Neural cell (in vitro differentiated cells): ENCODE measurements at places on chromosomes 5 and 9. TPM values are rescaled to one million over a fixed set of nuclear protein-coding genes. Genes with fewer than 3 reads are reported as not detected.

CDX1 gene
- not detected in 2 replicates for polyA plus RNA-seq

SUSD3 gene
- polyA plus RNA-seq: not detected in 2 replicates

DMRT2 gene
- polyA plus RNA-seq: 0.20 and 0.50 TPM in 2 replicates

HSPB3 gene
- polyA plus RNA-seq: not detected in 2 replicates

TPRN gene
- polyA plus RNA-seq: 8.1 TPM in 2 replicates

KDM4C gene
- polyA plus RNA-seq: 20.7 and 21.1 TPM in 2 replicates

AJM1 gene
- polyA plus RNA-seq: 1.5 TPM in 2 replicates

ADGRV1 gene
- 3.3 and 3.7 TPM in 2 replicates for polyA plus RNA-seq

PAEP gene
- polyA plus RNA-seq: not detected in 2 replicates

NMRK1 gene
- polyA plus RNA-seq: 11.5 and 12.9 TPM in 2 replicates

C9orf78 gene
- polyA plus RNA-seq: 69.5 and 91.3 TPM in 2 replicates

ACO1 gene
- 16.5 and 17.9 TPM in 2 replicates for polyA plus RNA-seq

DPP7 gene
- 23.3 and 43.3 TPM in 2 replicates for polyA plus RNA-seq

COL27A1 gene
- 0.04 and 0.25 TPM in 2 replicates for polyA plus RNA-seq

SVEP1 gene
- polyA plus RNA-seq: 0.10 and 0.42 TPM in 2 replicates

PCDHB5 gene
- 4.5 and 4.7 TPM in 2 replicates for polyA plus RNA-seq

ZBTB6 gene
- polyA plus RNA-seq: 18.8 and 20.1 TPM in 2 replicates

PCDHAC1 gene
- polyA plus RNA-seq: 2.4 and 3.3 TPM in 2 replicates

LMAN2 gene
- 155 and 156 TPM in 2 replicates for polyA plus RNA-seq

PHYHD1 gene
- not detected in 2 replicates for polyA plus RNA-seq

PRRX2 gene
- not detected in 2 replicates for polyA plus RNA-seq

ZDHHC11B gene
- 9.9 and 12.1 TPM in 2 replicates for polyA plus RNA-seq

SCGB3A2 gene
- not detected in 2 replicates for polyA plus RNA-seq

STC2 gene
- polyA plus RNA-seq: 0.09 and 0.26 TPM in 2 replicates

TMOD1 gene
- 0.17 and 0.22 TPM in 2 replicates for polyA plus RNA-seq

MAMDC2 gene
- 0.30 and 0.56 TPM in 2 replicates for polyA plus RNA-seq

SPINK5 gene
- 1.8 and 3.7 TPM in 2 replicates for polyA plus RNA-seq

KIAA0825 gene
- 5.1 and 5.3 TPM in 2 replicates for polyA plus RNA-seq

OLFM1 gene
- polyA plus RNA-seq: 102 and 134 TPM in 2 replicates

TLE1 gene
- polyA plus RNA-seq: 93.0 and 93.6 TPM in 2 replicates

F2RL1 gene
- polyA plus RNA-seq: 0.12 and 0.78 TPM in 2 replicates

CNTFR gene
- 19.0 and 20.7 TPM in 2 replicates for polyA plus RNA-seq
